ENCODE measurements at places on chromosomes 4 and X.

DNA sequence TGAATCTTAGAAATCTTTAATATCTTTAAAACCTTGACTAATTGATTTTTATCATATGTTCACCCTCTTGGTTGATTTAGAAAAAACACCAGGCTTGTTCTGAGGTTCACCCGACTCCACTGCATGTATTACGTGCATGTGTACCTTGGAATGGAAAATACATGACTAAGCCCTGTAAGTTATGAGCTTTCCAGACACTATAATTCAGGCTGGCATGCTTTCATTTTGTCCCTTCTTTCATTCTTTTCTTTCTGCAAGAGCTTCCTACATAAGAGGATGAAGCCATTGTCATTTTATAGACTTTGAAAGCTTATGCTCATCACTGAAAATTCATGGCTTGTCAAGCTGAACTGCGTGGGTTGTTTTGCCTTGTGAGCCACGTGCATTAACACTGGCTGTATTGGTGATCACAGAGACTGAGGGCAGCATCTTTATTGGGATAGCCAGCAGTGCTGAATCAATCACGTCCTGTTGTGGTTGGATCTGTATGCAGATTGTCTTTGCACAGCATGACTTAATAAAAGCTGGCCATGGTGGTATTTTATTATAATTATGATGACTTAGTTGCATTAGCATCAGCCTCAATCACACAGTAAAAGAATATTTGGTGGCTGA lies 141.9 kb downstream of the SLIT2 start:
- no peak for DNase-seq

GRCh38 chr4:134126955-134127354 lies 74.6 kb downstream of the PABPC4L start:
- no peak for DNase-seq

GRCh38 chrX:69155786-69156520 lies 9.3 kb downstream of the PJA1 start:
- DNase-seq: no peak

DNA sequence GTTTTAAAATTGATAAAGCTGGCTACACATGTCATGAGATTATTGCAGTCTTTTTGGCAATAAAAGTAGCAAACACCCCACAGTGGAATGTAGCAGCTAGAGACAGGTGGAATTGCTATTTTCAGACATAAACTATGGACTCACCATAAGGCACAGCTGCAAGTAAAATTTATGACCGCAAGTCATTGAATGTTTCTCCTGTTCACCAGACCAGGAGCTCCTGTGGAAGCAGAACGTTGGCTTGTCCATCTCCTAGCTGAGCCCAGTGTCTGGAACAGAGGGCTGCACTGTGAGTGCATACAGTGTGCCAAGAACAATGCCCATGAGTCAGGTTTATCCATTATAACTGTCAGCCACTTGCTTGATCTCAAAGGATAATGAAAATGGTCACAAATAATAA lies 538.2 kb downstream of the INPP4B start:
- DNase-seq: no peak

GRCh38 chrX:1300449-1300848 lies 31.8 kb downstream of the CSF2RA start:
- DNase-seq: no peak

Measured in right lobe of liver (tissue), 6 donors.